ENCODE measurements at places on chromosomes 11 and 22.

DNA sequence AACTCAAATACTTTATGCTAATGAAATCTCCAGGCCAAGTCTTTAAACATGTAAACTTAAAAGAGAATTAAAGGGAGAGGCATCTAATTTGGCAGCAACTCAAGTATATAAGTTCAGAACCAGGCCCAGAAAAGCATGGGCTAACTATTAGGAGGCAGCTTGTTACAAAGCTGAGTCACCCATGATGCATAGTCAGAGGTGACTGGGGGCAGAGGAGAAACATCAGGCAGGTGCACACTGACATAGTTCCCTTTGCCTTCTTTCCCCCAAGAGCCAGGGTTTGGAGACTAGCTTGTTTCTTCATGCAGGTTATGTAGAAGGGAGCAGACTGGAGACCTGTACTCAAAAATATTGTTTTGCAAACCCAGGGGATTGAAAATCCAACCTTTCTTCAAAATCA, 619.0 kb downstream of the SOX6 start:
- DNase-seq, result no peak

DNA sequence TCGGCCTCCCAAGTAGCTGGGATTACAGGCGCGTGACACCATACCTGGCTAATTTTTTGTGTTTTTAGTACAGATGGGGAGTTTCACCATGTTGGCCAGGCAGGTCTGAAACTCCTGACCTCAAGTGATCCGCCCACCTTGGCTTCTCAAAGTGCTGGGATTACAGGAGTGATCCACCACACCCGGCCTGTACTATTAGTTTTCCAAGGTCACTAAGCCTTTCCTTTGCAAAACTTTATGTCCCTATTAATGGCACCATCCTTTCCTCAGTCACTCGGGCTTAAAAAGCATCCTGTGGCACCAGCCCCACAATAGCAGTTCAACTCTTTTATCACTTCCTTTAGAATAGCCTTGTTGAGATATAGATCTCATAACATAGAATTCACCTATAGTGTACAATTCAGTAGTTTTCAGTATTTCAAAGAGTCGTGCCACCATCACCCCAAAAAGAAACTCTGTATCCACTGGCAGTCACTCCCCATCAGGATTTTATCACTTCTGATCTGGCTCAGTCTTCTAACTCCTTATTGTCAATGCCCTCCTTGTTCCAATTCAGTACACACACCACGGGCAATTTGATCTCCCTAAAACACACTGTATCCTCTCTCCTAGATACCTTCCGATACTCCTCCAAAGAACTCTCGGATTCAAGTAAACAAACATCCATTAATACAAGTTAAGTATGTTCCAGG, 921 bp upstream of the BCL2L13 start:
- DNase-seq, result no peak

DNA sequence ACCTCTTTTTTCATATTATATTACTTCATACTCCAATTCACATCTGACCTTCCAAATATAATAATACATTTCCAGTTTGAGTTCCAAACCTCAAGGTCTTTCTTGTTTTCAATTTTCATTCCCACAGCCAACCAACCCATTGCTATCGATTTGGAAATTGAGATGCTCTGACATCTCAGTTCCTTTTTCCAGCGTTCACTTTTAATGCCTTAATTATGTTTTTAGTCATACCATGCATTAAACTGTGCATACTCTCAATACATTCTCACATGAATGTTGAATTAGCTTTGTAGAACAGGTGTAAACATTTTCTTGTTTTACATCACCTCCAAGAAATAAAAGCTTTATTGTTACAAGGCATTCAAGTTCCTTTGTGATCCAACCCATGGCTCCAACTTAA, 294.2 kb upstream of the ANO3 start:
- no peak for DNase-seq

- DNase-seq, result no peak
These were observed 17.2 kb downstream of the KIAA1671 start for GRCh38 chr22:24969560-24970301.

Measured in stimulated activated CD8-positive, alpha-beta memory T cell treated with anti-CD3 and anti-CD28 coated beads, Interleukin-15, amount 100 ng/mL, for 4 hours (primary cell).